H1 (cell line): ENCODE measurements at places on chromosomes 16 and 17. TPM values are rescaled to one million over a fixed set of nuclear protein-coding genes. Genes with fewer than 3 reads are reported as not detected.

The VTN gene
- total RNA-seq = not detected in 2 replicates

GRCh38 chr17:56680676-56681075, 87.2 kb downstream of the NOG start:
- no peak for DNase-seq

DNA sequence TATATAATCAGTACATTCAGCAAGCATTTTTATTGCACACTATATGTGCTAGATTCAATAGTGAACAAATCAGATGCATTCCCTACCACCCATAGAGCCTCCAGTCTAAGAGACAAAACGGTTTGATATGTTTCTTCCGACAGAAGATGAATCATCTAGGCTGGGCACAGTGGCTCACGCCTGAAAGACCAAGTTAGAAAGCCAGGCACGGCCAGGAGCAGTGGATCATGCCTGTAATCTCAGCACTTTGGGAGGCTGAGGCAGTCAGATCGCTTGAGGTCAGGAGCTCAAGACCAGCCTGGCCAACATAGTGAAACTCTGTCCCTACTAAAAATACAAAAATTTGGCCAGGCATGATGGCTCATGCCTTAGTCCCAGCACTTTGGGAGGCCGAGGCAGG, 18.3 kb upstream of the COPRS start:
- no peak for DNase-seq

The MEFV gene
- not detected in 2 replicates for total RNA-seq

GRCh38 chr17:50218771-50219315, 17.4 kb upstream of the COL1A1 start:
- no peak for DNase-seq

GRCh38 chr17:79201119-79201518, 126.5 kb downstream of the ENGASE start:
- DNase-seq = no peak
